ENCODE measurements at places on chromosomes 2 and 18.

DNA sequence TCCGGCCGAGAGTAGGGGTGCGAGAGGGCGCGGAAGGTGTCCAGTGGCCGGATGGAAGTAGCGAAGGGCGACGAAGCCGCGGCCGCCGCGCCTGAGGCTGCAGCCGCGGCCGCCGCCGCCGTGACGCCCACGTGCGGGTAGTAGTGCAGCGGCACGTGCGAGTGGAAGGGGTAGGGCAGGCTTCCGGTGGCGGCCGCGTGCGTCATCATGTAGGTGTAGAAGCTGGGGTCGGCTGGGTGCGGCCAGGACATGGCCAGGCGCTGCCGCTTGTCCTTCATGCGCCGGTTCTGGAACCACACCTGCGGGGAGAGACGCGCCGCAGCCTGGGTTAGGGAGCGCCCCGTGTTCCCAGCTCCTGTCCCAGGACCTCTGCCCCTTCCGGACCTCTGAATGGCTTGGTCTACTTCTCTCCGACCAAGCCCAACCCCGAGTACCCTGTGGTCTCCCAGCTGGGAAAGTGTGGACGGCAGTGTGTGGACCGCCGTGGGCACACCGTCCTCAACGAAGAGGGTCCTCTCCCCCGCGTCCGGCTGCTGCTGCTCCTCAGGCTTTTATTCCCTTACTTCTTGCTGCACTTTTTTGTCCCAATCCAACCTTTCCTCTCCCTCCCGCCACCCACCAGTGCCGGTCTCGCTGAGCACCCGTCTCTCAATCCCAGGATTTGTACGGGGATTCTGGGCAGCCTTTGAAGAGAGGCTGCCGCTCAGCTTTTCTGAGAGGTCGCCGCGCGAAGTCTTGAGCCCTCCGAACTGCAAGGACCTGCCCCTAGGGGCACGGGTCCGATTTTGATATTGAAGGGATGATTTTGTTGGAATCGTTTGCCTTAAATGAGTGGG lies 3.0 kb downstream of the EVX2 start:
- DNase-seq, result no peak

DNA sequence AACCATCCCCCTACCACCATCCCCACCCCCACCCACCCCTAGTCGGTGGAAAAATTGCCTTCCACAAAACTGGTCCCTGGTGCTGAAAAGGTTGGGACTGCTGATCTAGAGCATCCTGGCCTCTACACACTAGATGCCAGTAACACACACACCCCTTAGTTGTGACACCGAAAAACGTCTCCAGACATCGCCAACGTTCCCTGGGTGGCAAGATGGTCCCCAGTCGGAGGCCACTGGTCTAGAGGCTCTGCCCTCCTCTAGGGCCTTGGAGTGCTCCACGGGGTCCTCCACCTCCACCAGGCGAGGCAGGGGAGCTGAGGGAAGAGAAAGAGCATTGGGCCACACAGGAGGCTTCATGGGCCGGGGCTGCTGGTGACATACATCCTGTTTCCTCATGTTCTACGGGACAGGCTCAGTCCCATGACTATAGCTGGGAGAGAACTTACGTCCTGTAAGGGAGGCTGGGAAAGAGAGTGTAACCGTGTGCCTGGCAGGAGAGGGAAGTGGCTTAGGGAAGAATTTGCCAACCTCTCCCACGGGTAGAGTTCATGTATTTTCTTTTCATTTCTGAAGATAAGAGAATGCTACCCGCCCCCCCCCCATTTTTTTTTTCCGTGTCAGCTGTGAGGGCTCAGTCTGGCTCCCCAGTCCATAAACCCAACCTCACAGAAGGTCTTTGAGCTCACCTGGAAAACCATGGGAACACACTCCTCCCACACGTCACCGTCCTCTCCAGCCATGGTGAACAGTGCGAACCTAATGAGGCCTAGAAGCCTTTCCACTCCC lies 132.7 kb upstream of the MYCN start:
- no peak for DNase-seq

- peak; percentile 7 for DNase-seq
Measured at GRCh38 chr2:208407667-208408066, 1.1 kb downstream of the PTH2R start.

GRCh38 chr2:237911363-237912017 lies 52.1 kb downstream of the RAMP1 start:
- DNase-seq, result no peak

DNA sequence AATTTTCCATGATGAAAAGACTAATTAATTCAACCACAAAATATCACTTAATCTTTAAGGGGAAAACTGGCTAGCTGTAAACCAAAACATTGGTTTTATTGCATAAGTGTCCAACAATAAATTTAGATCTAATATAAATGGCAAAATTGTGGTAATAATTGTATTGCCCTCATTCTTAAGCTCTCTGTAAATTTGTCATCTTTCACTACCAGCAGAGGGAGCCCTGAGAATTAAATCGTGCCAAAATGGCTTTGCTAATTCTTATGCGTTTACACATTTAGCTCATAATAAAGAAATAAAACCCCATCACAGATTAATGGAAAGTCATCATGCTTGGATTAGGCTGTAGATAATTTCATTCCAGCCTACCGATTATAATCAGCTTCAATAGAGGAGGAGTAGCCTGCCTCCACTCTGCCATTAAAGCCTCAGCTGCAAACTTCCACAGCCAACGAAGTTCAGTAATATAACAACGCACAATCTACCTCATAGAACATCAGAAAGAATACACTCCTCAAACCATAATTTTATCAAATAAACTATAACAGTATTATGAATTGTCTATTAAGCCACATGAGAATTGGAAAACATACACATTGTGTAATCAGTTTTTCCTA lies 70.0 kb upstream of the ATP5MC3 start:
- peak; percentile 20 for DNase-seq

GRCh38 chr2:227177592-227178336 lies 13.3 kb downstream of the COL4A3 start:
- DNase-seq, result no peak

DNA sequence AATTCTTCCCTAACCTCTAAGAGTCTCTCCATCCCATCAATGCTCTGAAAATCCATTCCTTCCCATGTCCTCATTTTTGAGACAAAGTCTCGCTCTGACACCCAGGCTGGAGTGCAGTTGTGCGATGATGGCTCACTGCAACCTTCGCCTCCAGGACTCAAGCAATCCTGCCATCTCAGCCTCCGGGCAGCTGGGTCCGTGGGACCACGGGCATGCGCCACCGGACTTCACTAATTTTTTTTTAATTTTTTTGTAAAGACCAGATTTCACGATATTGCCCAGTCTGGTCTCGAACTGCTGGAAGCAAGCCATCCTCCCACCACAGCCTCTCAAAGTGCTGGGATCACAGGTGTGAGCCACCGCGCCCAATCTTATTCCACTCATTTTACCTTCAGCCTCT lies 1.6 kb downstream of the FEZ2 start:
- no peak for DNase-seq

- DNase-seq, result no peak
Measured at GRCh38 chr18:39702888-39703287, 2137.3 kb upstream of the CELF4 start.

DNA sequence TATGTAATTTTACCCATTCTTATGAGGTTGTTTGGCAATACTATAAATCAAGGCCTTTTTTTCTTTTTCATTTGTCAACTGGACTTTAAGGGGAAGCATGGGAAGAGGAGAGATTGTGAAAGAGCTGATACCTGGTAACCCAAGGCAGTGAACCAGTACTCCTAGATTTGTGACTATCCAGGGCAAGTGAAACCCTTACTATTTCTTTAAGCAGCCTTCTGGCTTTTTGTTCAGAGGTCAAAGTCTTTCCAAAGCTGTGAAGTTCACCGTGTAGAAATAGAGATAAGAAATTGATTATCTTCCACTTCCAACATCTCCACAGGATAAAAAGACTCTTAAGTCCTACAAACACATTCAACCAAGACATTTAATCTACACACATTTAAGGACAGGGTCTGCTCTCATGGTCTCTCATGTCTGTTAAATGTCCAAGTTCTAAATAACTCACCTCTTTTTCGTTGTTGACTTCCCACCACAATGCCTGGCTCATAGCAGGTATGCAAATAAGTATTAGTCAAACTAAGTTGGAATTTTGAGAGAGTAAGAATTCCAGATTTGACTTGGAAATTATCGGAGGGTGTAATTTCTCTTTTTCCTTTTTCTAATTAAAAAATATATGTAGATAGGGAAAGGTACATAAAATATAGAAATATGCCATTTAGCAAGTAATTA lies 485.8 kb downstream of the STK39 start:
- DNase-seq, result no peak

Data from globus pallidus (tissue), 1 donor.